ENCODE measurements at places on chromosomes 11 and 22. TPM values are rescaled to one million over a fixed set of nuclear protein-coding genes. Genes with fewer than 3 reads are reported as not detected.

DNA sequence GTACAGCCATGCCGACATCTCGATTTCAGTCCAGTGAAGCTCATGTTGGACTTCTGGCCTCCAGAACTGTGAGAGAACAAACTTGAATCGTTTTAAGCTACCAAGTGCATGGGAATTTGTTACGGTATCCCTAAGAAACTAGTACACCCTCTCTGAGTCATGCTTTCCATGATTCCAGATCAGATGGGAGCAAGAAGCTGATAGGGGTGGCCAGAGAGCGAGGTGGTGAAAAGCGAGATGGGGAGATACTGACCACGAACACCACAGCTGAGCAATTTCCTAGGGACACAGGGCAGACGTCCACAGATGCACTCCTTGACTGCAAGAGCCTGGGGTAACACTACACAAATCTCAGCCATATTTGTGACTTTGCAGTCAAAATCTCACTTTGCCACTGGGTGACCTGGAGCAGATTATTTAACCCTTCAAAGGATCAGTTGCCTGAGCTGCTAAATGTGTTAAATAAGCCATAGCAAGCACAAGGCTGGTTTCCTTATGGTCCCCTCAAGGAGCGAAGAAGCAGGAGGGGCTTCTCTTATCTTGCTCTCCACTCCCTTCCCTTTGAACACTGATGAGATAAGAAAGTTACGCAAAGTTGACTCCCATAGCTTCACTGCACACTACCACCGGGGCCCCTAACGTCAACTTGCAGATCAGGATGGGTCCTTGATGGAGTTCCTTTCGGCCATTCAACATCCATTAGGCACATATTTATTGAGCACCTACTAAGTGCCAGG, 22.6 kb upstream of the RCN1 start:
- H3K4me3 ChIP-seq, result no peak overlapping the region
- peaks cover 22% of the 10 kb centered on the region for H3K27me3 ChIP-seq
- H3K27ac ChIP-seq, result no peak overlapping the region
- no peaks in the 10 kb centered on the region for H3K36me3 ChIP-seq
- DNase-seq, result no peak

DNA sequence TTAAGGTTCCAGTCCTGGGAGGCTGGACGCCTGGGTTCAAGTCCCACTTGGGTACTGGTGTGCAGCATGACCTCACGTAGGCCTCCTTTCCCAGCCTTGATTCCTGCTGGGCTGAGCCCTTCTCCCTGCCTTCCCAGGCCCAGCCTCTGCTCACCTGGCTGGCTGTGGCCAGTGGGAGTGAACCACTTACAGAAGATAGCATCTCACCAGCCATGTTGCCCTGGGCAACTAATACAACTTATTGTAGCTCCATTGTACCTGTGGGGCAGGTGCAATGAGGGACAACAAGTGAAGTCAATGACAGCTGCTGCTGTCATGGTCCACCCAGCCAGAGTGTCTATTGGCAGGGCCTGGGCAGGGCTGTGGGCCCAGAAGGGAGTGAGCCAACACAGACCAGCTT, 48.4 kb upstream of the MPEG1 start:
- no peak for DNase-seq
- H3K4me3 ChIP-seq, result no peak overlapping the region
- H3K27ac ChIP-seq, result no peak overlapping the region
- no peaks in the 10 kb centered on the region for H3K27me3 ChIP-seq
- H3K4me1 ChIP-seq, result no peaks in the 10 kb centered on the region

DNA sequence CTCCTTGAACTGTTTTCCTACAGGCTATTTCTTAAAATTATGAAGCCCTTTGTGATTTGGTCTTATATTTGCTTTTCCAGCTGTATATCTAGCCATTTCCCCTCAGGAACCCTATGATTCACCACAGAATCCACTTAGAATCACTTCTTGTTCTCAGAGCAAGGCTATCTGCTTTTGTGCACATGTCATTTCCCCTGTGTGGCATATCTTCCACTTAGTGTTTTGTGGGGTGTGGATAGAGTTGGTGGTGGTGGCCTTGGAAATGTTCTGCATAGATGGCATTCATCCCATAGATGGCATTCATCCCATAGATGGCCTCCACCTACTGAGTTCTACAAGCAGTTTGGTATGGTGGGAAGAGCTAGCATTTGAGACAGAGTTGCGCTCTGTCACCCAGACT, 44.7 kb downstream of the SWAP70 start:
- no peak for DNase-seq
- H3K4me1 ChIP-seq, result peaks cover 9% of the 10 kb centered on the region
- H3K36me3 ChIP-seq, result no peaks in the 10 kb centered on the region
- no peak overlapping the region for H3K27ac ChIP-seq

- no peaks in the 10 kb centered on the region for H3K4me1 ChIP-seq
- no peak overlapping the region for H3K4me3 ChIP-seq
- DNase-seq, result no peak
- no peaks in the 10 kb centered on the region for H3K27me3 ChIP-seq
- H3K27ac ChIP-seq, result no peak overlapping the region
- H3K36me3 ChIP-seq, result no peaks in the 10 kb centered on the region
Observed at GRCh38 chr11:60700689-60701468, 1.5 kb downstream of the MS4A8 start.

- H3K4me3 ChIP-seq, result no peak overlapping the region
- no peaks in the 10 kb centered on the region for H3K27me3 ChIP-seq
- no peaks in the 10 kb centered on the region for H3K36me3 ChIP-seq
- peaks cover 16% of the 10 kb centered on the region for H3K4me1 ChIP-seq
Observed at GRCh38 chr11:95222817-95223216, 8.2 kb downstream of the SESN3 start.

DNA sequence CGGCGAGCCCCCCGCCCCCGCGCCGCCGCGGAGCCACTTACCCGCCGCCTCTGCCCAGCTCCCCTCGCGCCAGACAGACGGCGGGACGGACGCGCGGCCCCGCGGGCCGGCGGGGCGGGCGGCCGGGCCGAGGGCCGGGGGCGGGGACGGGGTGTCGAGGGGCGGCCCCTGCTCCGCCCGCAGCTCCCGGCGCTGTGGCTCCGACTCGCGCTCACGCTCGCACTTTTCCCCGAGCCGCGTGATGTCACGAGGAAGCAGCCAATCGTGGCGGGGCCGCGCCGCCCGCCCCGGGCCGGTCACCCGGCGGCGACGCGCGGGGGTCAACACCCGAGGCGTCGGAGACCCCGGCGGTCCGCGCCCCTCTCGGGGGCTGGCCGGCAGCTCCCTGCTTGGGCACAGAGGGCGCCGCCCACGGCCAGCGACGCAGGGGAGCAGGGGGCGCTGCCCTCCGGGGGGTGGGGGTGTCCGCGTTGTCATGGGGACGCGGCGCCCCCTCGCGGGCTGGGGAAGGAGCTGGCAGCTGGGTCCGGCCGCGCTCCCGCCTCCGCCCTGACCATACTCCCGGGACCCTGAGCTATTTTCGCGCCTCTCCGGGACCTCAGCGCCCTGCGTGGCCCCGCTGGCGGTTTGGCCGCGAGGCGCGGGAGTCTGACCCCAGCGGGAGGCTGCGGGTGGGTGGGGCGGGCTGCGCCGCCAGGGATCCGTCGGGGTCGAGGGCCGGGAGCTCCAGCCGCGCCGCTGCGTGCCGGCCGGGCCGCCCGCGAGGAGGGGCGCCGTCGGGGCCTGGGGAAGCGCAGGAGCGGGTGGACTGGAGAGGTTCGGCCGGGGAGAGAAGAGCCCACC, at the start of gene CHRM4:
CHRM4 (minus strand) TSS at position 199 of the 843 bp plus-strand sequence. CDS start 5,219 bp downstream, outside the sequence.
- peak within 1 kb of the TSS; percentile 22 for H3K4me3 ChIP-seq
- peaks cover 40% of the 10 kb centered on the region for H3K4me1 ChIP-seq
- no peak within 1 kb of the TSS for H3K27ac ChIP-seq

Gene MRGPRE
- not detected for total RNA-seq

Gene KCNK4
- not detected for total RNA-seq

Gene PIWIL4
- total RNA-seq, result 1.6 TPM

Gene OVOL1
- not detected for total RNA-seq

Gene CD3E
- total RNA-seq, result 0.63 TPM

Gene CALCA
- 0.95 TPM for total RNA-seq
